Activated CD4-positive, alpha-beta memory T cell treated with anti-CD3 and anti-CD28 coated beads, Interleukin-2, amount 10 ng/mL, durations not matched to agents 7 days and 5 days (primary cell): ENCODE measurements at places on chromosomes 2 and 18.

- DNase-seq = peak; percentile 56
These were observed 35.4 kb downstream of the INPP4A start for GRCh38 chr2:98479959-98480524.

GRCh38 chr2:68367953-68368653, 3.0 kb downstream of the PLEK start:
- DNase-seq = no peak

DNA sequence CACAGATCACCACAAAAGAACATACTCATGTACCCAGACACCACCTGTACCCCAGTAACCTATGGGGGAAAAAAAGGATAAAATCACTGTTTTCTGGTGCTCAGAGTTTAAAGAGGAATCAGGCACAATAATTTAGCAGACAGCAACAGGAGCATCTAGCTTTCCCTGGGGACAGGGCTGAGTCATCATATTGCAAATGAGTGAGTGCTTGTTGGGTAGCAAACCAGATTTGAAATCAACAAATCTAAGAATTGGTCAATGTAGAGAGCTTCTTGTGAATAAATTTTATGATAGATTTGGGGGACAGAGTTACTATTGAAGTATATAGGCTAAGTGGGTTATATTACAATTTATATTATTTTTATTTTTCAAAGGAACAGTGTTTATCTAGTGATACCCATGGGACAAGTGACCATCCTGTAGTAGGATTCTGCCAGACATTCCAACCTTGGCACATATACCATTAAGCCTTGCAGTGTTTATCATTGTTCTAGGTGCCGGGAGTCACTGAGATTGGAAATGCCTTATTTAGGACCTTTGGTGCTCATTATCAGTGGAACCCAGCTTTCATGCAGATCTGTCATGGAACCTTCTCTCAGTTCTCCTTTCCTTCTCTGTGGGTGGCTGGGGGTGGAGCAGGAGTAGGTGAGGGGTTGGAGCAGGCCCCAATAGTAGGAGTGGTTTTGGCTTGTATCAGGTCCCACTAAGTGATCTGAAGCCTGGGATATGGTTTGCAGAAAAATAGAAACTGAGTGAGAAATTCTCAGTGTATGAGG, 117.2 kb downstream of the CERS6 start:
- no peak for DNase-seq

DNA sequence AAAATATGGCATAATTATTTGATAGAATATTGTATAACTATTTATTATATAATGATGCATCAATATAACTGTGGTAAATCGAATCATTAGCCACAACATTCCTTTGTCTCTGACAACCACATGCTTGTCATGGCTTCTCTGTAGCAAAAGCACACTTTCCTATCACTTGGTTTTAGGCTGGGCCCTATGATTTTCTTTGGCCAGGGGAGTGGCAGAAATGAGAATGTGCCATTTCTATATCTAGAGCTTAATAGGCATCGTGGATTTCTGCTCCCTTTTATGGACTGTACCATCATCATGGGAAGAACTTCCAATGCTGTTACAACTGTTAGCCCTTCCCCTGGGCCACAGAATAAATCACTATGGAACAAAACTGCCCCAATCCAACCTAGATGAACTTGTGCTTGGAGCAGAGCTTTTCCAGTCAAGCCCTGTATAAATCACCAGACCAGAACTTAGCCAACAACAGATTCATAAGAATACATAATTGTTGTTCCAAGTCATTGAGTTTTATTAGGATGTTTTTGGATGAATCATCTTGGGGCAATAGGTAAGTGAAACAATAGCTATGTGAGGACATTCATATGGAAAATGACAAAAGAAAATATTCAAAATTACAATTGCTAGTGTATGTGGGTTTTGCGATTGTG, 715.8 kb downstream of the ERBB4 start:
- DNase-seq = no peak

DNA sequence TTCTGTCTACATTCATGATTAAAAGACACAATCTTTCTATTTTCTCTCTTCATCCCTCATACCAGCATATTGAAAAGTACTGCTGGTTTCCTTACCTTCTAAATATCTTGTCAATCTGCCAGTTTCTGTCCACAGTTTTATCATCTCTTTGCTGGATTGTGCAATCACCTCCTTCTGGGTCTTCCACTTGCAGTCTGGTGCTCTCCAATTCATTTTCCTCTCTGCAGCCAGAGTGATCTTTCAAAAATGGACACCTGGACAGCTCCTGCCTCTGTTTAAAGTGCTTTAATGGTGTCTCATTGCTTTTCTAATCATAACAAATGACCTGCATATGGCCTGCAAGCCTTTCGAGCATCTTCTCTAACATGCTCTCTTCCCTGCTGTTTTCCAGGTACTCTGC, 94.0 kb downstream of the C1QL2 start:
- no peak for DNase-seq

DNA sequence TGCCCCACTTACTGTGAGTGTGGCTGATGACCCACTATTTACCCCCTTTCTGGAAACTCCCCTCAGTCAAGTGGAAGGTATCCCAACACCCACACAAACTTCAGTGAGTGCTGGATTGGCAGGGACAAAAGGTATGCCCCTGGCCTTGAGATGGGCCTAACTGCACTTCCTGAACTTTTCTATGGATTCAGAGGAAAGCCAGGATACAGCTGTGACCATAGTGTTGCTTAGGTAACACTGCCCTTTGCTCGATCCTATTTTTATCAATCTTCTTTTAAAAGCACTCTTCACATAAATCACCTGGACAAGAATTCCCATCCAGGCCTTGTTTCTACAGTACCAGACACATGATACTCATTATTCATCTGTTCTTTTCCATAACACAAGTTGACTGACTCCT, 671.5 kb upstream of the SLC8A1 start:
- no peak for DNase-seq

- no peak for DNase-seq
These were observed 29.8 kb upstream of the LMAN1 start for GRCh38 chr18:59388817-59389216.

GRCh38 chr2:34147780-34148179, 548.7 kb upstream of the FAM98A start:
- no peak for DNase-seq

GRCh38 chr2:153474876-153475435, 3.6 kb downstream of the RPRM start:
- DNase-seq = no peak

DNA sequence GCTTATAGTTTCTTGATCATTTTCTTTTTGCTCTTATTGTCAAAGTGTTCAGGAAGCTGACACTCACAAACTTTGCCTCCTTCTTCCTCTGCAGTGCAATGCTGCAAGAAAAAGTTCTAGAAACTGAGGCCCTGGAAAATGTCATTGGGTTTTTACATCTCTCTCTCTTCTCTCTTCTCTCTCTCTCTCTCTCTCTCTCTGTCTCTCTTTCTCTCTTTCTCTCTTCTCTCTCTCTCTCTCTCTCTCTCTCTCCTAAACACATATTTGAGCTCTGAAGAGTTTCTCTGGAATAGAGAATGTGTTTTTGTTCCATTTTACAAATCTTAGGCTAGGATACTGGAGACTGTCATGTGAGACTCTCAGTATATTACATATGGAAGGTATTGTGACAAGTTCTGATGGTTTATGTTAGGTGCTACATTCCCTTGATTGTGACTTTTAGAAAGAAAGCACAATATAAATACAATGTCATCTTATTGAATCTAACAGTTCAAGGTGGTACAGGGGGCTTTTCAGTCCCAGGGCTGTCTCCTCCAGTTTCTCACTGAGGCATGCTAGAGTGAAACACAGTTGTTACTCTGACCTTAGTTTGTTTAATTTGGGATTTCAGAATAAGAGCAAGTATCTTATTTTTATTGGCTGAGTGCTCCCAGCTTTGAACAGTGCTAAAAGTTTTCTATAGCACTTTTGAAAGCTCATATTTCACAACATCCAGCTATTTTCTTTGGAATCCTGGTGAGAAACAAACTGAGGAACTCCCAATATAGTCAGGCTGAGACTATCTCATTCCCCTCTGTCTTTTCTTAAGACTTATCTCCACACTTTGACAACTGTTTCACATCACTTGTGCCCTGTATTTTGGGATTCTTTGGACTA, 41.4 kb upstream of the EHBP1 start:
- no peak for DNase-seq

GRCh38 chr2:62473246-62473827, 32.7 kb downstream of the TMEM17 start:
- DNase-seq = no peak

- no peak for DNase-seq
These were observed 369.7 kb downstream of the INSIG2 start for GRCh38 chr2:118457951-118458350.

DNA sequence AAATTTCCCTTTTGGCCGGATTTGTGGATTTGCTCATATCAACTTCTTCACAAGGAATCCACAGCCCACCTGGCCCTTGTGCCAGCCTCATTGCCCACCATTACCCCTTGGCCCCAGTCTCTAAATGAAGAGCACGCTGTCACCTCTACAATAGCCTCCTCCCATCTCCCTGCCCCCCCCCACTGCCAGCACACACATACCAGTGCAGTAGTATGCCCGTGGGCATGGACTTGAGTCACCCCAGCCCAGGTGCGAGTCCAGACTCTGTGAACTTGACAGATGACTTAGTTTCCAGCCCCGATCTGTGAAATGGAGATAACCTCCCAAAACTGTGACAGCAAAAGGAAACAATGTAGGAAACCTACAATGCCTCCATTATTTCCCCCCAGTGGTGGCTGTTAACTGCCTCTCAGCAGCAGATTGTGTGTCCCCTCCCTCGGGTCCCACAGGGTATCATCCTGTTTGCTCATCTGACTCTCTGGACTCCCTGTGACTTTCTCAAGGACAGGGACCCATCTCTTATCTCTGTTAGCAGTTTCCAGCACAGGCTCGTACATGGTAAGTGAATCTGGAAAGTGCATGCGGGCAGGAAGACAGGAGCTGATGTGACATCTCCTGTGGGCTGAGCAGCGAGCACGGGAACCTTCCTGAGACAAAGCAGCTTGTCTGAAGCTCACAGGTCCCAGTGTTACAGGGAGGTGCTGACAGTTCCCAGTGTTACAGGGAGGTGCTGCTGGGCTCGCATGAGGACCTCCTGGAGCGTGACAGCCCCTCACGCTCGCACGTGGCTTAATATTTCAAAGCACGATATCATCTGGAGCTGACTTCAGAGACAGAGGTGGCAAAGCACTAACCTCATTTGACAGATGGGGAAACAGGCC, 4.2 kb upstream of the TMEM185B start:
- no peak for DNase-seq

DNA sequence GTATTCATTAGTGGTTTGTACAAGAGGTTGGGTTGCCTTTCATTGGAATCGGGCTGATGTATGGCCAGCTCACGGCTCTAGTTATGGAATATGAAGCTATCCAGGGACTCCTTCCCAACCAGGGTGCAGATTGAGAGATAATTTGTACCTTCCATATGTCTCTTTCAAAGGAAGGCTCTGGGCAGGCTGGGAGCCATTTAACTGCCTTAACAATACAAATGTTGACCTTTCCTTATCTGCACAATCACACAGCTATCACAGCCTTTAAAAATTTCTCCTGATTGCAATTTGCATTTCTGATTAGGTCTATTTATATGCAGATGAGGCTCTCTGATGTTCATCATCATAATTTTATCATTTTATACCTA, 58.7 kb downstream of the MYO3B start:
- no peak for DNase-seq

DNA sequence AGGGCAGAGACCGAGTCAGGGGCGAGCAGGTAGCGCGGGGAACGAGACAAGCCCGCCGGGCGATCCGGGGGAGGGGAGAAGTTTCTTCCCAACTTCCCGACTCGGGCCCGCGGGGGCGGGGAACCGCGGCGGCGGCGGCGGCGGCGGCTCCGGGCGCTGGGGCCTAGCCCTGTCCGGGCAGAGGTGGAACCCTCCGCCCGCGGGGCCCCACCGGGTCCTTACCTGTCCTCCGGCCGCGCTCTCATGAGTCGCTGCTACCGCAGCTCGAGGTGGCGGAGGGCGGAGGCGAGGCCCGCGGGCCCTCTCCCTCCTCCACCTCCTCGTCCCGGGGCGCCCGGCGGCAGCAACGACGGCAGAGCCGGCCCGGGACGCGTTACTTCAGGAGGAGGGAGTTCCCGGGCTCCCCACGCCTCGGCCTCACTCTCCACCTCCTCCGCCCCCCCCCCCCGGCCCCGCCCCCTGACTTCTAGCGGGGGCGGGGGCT, at the start of gene YES1:
Gene YES1, minus strand, starts transcription at position 351 of the 484 bp plus-strand sequence. CDS start 55,415 bp downstream, outside the sequence.
- DNase-seq = no peak

DNA sequence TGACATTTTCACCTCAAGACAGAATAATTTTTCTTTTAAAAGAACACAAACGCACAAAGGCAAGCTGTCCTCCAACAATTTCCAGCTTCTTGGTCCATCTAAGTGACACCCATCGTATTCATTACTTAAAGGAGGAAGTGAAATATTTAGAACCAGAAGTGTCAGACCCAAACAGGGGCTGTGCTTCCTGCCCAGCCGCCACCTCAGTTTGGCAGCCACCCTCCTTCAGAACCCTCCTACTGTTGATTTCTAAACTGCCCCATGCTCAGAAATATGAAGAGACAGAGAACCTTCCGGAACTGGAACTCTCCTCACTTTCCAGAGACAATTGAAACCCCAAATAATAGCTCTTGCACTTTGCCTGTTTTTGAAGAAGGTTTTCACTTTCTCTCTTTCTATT, 734.8 kb upstream of the SALL3 start:
- DNase-seq = no peak

GRCh38 chr2:30975156-30975555, 163.1 kb downstream of the GALNT14 start:
- DNase-seq = no peak

DNA sequence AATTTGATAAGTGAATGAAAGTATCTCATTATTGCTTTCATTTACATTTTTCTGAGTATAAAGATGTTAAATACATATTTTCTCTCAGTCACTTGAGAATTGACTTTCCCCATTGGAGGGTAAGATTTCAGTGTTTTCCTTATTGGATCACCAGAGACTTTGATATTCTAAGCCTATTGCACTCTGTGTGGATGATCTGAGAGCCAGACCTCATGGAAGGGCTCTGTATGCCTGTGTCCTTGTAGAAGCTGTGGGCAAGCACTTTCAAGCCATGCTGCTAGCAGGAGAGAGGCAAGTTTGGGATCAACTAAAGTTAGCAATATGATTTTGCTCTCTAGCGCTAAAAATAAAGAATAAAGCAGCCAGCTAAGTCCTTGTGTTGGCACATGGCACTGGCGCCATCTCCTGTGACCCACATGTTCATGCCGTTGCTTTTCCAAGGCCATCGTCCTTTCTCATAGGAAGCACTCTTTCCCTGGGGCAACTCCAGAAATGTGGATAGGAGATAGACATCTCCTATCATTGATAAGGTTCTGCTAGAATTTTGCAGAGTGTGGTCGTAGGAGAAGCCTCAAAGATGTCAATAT, 72.6 kb downstream of the AOX1 start:
- no peak for DNase-seq

- peak; percentile 86 for DNase-seq
These were observed 86.9 kb downstream of the LIMS1 start for GRCh38 chr2:108621087-108621559.

DNA sequence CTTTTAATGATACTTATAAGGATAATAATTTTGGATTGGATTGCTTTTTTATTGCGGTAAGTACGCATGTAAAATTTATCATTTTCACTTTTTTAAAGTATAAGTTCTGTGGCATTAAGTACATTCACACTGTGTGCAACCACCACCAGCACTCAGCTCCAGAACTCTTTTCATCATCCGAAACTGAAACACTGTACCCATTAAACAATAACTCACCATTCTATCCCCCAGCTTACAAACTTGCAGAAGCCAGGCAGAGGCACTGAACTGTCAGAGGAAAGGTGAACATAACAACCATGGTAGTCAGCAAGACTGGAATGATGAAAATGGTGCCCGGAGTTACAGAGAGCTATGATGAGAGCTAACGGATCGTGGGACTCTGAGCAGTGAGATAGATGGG, 465.9 kb downstream of the ADCYAP1 start:
- no peak for DNase-seq
